ENCODE measurements at places on chromosomes 12 and 14. TPM values are rescaled to one million over a fixed set of nuclear protein-coding genes. Genes with fewer than 3 reads are reported as not detected.

GRCh38 chr14:89489761-89490437 is 72.9 kb upstream of the FOXN3 start:
- H3K36me3 ChIP-seq: peaks cover 12% of the 10 kb centered on the region
- no peak for ATAC-seq
- H3K27me3 ChIP-seq: no peaks in the 10 kb centered on the region
- peaks cover 9% of the 10 kb centered on the region for H3K4me1 ChIP-seq

DNA sequence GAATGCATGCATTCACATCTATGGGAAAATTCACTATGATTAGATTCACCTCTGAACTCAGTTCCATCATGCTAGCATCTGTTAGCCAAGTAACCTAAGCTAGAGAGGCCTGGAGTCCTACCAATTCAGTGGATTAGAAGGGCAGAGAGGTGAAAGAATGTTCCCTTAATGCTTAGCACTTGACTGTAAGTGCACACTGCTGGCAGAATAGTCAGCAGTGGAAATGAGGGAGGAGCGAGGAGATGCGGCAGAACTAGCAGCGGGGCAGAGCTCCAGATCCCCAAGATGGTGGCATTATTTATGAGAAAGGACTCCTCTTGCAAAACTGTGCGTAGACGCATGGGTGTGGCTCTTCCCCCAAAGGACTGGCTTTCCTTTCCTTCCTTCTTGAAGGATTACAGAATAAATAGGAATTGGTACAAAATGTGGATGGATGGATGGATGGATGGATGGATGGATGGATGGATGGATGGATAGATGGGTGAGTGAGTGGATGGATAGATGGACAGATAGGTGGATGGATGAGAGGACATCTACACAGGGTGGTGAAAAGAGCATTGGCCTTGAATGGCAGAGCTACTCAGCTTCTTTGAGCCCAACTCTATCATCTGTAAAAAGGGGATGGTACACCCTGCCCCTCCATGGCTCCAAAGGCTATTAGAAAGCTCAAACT is 227.2 kb downstream of the CHST11 start:
- peak overlapping the region; percentile 80 for H3K4me3 ChIP-seq
- peaks cover 5% of the 10 kb centered on the region for H3K36me3 ChIP-seq
- peaks cover 67% of the 10 kb centered on the region for H3K4me1 ChIP-seq
- ATAC-seq: no peak
- H3K27ac ChIP-seq: peak overlapping the region; percentile 31
- H3K27me3 ChIP-seq: no peaks in the 10 kb centered on the region

The CLEC2A gene
- not detected for total RNA-seq

- no peak overlapping the region for H3K4me3 ChIP-seq
- H3K4me1 ChIP-seq: peaks cover 5% of the 10 kb centered on the region
- no peak for ATAC-seq
- H3K36me3 ChIP-seq: no peaks in the 10 kb centered on the region
- H3K27me3 ChIP-seq: peaks cover 19% of the 10 kb centered on the region
These were observed 167.5 kb downstream of the PTPN11 start for GRCh38 chr12:112586148-112586783.

- peak; percentile 41 for ATAC-seq
- H3K4me3 ChIP-seq: peak overlapping the region; percentile 85
- H3K27ac ChIP-seq: peak overlapping the region; percentile 83
- H3K4me1 ChIP-seq: peaks cover 37% of the 10 kb centered on the region
- H3K36me3 ChIP-seq: peaks cover 46% of the 10 kb centered on the region
- no peaks in the 10 kb centered on the region for H3K27me3 ChIP-seq
These were observed 483 bp downstream of the POC1B start for GRCh38 chr12:89525305-89525823.

DNA sequence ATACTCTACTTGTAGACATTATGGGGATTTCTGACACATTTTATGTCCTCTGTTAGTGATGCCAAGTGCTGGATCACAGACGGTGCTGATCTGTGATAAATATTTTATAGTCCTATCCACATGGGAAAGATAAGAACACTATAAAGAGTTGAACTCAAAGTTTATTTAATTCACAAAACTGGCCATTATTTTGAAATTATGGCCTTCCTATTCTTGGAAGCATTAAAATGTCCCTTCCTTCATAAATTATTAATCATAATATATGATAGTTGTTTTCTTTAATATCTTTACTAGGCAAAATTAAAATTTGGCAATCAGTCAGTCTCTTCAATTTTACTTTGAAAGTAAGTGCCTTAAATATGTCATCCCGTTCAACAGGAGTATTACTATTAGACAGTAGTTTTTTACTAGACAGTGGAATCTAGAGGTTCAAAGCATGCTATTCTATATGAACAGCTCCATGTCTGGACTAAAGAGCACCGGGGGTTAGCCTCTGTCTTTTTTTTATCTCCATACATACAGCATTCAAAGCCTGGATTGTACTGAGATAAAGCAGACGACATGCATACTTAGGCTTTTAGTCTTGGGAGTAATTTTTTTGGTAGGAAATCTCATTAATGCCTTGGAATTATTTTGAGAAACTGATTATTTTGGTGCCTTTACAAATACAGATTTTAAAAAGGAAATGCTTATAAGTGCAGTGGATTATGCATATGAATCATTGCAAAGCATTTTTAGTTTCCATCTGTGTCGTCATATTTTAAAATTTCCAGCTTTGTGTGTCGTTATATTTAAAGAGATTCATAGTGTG is 306.1 kb upstream of the RGS6 start:
- H3K4me1 ChIP-seq: peaks cover 4% of the 10 kb centered on the region
- peaks cover 63% of the 10 kb centered on the region for H3K36me3 ChIP-seq
- H3K27me3 ChIP-seq: no peaks in the 10 kb centered on the region

The OR10A7 gene
- not detected for total RNA-seq

GRCh38 chr12:85448548-85449139 is 168.6 kb downstream of the ALX1 start:
- no peaks in the 10 kb centered on the region for H3K27me3 ChIP-seq
- no peak overlapping the region for H3K4me3 ChIP-seq
- no peaks in the 10 kb centered on the region for H3K4me1 ChIP-seq

The CLEC9A gene
- total RNA-seq: not detected

The EML5 gene
- 1.6 TPM for total RNA-seq

DNA sequence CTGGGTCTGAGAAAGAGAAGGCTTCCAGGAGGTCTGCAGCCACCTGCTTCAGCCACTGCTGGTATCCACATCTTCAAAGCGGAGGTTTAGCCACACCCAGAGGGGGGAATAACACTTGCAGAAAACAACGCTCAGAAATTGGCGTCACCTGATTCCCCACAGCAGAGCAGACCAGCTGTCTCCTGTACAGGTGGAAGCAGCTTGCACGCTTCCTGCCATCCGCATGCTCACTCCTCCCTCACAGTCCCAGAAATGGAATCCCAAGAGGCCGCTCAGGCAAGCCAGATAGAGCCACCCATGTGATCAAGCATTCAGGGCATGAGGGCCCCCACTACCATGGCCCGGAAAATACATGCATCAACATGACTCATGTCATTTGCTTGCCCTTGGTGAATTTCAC is 112.2 kb upstream of the DIO3 start:
- no peak overlapping the region for H3K27ac ChIP-seq
- H3K4me1 ChIP-seq: no peaks in the 10 kb centered on the region
- no peak overlapping the region for H3K4me3 ChIP-seq

DNA sequence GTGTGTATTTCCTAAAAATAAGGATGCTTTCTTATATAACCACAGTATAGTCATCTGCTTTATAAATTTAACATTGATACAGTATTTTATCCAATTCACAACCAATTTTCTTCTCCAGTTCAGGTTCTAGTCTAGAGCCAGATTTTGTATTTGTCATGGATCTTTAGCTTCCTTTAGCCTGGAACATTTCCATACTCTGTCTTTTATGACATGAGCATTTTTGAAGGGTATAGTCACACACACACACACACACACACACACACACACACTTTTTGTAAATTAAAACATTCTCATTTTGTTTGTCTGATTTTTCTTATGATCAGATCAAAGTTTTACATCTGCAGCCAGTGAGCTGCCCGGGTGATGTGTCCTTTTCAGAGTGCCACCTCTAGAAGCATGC is 25.4 kb downstream of the CGRRF1 start:
- H3K27me3 ChIP-seq: no peaks in the 10 kb centered on the region
- H3K4me1 ChIP-seq: no peaks in the 10 kb centered on the region
- no peak overlapping the region for H3K4me3 ChIP-seq
- peaks cover 52% of the 10 kb centered on the region for H3K36me3 ChIP-seq

The SLC4A8 gene
- 8.0 TPM for total RNA-seq

DNA sequence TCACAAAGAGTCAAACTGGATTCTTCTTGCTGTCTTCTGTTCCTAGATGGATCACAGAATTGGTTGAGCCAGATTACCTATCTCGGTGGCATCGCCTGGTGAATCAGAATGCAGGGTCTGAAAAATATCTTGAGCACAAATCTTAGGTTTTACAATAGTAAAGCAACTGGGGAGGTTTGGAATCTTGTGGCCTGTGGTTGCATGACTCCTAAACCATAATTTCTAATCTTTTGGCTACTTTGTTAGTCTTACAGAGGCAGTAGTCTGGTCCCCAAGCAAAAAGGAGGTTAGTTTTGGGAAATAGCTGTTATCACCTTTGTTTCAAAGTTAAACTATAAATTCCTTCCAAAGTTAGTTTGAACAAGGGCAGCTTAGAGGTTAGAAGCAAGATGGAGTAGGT is 1488.5 kb upstream of the FLRT2 start:
- no peak overlapping the region for H3K4me3 ChIP-seq
- no peak overlapping the region for H3K27ac ChIP-seq
- ATAC-seq: no peak
- H3K27me3 ChIP-seq: no peaks in the 10 kb centered on the region
- no peaks in the 10 kb centered on the region for H3K36me3 ChIP-seq
- H3K4me1 ChIP-seq: no peaks in the 10 kb centered on the region

DNA sequence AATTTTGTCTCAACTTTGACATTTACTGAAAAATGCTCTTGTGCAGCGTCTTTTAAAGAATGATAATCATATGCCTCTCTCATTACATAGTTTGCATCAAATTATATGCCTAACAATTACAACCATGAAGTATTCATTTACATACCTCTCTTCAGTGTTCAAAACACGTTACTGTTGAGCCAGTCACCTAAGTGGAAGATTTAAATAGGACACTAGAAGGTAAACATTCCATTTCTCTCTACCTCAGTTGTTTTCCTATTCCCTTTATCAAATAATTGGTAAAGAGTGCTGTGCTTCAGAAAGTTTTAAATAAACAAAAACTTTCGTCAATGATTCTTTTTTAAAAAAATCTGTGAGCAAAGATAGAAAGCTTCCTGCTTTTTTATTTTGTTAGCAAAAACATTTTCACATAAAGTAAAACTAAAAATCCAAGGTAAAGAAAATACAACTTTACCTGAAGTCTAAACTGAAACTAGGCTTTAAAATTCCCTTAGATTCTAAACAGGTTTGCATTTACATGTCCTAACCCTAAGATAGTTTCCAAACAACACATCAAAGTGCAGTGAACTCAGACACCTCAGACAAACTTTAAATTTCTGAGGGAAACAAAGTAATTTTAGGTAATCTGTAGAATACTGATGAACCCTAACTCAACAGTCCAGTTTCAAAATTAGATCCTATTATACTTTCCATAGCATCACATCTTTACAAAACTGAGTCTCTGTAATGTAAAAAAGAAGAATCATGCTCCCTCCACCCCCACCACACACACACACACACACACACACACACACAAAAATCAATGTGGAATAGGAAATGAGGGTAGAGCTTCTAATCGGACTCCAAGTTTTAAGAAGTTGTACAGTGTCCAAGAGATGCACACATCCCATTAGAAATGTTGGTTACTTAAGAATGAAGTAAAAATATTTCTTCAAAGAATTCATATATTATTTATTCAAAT is 46.2 kb downstream of the PAWR start:
- no peaks in the 10 kb centered on the region for H3K4me1 ChIP-seq
- no peaks in the 10 kb centered on the region for H3K27me3 ChIP-seq
- no peak overlapping the region for H3K4me3 ChIP-seq
- no peak for ATAC-seq
- H3K27ac ChIP-seq: no peak overlapping the region

GRCh38 chr12:131609762-131610161 is 101.1 kb upstream of the SFSWAP start:
- ATAC-seq: no peak
- H3K4me1 ChIP-seq: peaks cover 26% of the 10 kb centered on the region
- peak overlapping the region; percentile 63 for H3K27ac ChIP-seq
- no peaks in the 10 kb centered on the region for H3K27me3 ChIP-seq

DNA sequence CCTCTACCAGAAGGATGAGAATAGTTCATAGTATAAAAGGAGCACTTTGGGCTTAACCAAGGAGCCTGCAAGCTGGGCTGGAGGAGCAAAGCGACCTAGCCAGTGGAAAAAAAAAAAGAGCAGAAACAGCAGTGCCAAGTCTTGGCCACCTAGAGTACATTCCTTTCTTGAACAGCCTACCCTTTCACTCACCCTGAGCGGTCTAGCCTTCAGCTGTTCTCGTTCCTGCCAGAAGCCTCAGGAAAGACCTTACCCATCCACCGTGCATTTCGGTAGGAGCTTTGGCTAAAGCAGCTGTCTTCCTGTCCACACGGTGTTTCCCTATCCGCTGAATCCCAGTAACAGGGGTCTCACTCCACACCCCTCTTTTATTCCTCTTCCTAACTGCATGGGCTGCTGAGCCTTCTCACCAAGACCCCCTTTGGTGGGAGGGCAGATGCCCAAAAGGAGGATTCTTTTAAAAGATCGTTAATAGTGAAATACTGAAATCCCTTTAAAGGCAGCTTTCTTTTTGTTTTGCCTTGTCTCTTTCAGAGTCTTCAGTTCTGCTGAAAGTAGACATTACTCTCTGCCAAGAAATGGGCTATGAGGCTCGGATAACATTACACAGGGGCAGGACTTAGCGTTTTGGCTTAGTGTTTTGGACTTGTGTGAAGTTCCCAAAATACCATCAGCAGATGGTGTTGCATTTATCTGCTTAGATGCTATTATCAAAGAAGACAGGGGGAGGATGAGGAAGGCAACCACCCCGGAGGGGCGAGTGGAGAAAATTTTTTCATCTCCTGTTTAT is 88.5 kb upstream of the METAP2 start:
- H3K4me1 ChIP-seq: no peaks in the 10 kb centered on the region
- peaks cover 8% of the 10 kb centered on the region for H3K27me3 ChIP-seq
- H3K27ac ChIP-seq: no peak overlapping the region
- ATAC-seq: no peak

The UBC gene
- 955 TPM for total RNA-seq

Measured in activated T-helper 17 cell treated with anti-CD3 and anti-CD28 coated beads, Interleukin-2, amount 50 U/mL, for 72 hours (primary cell).